Activated CD8-positive, alpha-beta memory T cell treated with anti-CD3 and anti-CD28 coated beads for 36 hours (primary cell): ENCODE measurements at places on chromosomes 7 and 10. TPM values are rescaled to one million over a fixed set of nuclear protein-coding genes. Genes with fewer than 3 reads are reported as not detected.

The PTF1A gene
- total RNA-seq: not detected

The AHR gene
- 39.1 TPM for total RNA-seq

The ENO4 gene
- not detected for total RNA-seq

The DGKI gene
- total RNA-seq: 2.0 TPM

The ITIH5 gene
- not detected for total RNA-seq

The ASB10 gene
- total RNA-seq: not detected

The TMEM130 gene
- total RNA-seq: not detected
